ENCODE measurements at places on chromosomes 5 and 9.

- no peak for DNase-seq
Measured at GRCh38 chr5:135320718-135321484, 78.1 kb downstream of the MACROH2A1 start.

DNA sequence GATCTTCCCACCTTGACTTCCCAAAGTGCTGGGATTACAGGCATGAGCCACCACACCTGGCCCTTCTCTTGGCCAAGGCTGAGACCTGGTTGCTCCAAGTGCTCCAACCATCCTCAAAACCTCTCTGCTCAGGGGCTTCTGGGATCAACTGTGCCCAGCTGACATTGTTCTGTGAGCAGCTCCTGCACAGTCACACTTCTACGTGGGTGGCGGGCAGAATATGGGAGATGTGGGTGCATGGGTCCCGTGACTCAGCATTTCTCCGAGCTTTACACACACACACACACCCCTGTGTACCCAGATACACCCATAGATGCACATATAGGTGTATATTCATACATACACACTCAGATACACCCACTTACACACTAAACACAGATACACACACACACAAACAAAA is 10.5 kb upstream of the MYORG start:
- no peak for DNase-seq

- DNase-seq, result no peak
Measured at GRCh38 chr9:76693912-76694311, 70.3 kb upstream of the PCA3 start.

DNA sequence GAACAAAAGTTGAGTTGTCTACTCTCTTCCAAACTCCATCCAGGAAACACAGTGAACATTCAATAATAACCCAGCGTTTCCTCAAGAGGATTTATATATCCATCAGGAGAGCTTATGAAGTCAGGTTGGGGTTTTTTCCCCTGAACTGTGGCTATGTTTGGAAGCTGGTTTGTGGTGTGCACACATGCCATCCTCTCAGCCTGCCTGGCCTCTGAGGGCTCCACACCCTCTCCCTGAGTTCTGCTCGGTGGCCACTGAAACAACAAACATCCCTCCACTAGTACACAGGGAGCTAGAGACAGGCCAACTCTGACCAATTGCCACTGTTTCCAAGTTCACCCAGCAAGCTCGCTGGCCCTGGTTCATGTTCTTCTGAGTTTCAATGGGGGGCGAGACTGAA is 35.7 kb downstream of the SMIM23 start:
- DNase-seq, result no peak
